ENCODE measurements at places on chromosomes 3 and 15. TPM values are rescaled to one million over a fixed set of nuclear protein-coding genes. Genes with fewer than 3 reads are reported as not detected.
A peak's percentile ranks its signal among the peaks of the same experiment; 100 is the strongest.

DNA sequence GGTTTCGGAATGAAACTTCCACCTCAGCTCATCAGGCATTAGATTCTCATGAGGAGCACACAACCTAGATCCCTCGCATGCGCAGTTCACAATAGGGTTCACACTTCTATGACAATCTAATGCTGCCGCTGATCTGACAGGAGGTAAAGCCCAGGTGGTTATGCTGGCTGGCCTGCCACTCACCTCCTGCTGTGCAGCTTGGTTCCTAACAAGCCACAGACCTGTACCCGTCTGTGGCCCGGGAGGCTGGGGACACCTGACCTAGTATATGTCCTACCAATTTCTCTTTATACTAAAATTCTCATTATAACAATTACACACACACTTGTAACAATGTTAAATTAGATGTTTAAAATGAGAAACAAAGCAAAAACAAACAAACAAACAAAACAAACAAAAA lies 172.2 kb downstream of the SLC9A9 start:
- no peak for DNase-seq

GUCA1C gene
- total RNA-seq = not detected

- no peak for DNase-seq
Observed at GRCh38 chr15:80804970-80805495, 25.9 kb downstream of the CEMIP start.

- DNase-seq = no peak
Observed at GRCh38 chr3:88509582-88509981, 359.8 kb downstream of the C3orf38 start.

DNA sequence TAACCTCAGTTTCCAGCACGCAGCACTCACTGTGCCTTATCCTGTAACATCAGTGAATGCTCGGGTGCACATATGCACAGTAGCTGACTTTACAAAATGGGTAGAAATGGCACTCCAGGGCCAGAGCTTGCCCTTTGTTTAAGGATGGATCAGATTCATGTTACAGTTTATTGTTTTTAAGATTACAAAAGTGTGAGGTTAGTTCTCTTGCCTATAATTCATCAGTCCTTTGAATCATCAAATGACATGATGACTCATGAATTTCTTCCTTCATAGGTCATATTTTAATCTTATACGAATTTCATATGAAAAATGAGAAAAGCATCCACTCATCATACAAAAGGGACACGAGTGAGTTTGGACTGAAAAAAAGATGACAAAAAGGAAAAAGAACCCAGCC lies 545.3 kb downstream of the GBE1 start:
- DNase-seq = no peak

DNA sequence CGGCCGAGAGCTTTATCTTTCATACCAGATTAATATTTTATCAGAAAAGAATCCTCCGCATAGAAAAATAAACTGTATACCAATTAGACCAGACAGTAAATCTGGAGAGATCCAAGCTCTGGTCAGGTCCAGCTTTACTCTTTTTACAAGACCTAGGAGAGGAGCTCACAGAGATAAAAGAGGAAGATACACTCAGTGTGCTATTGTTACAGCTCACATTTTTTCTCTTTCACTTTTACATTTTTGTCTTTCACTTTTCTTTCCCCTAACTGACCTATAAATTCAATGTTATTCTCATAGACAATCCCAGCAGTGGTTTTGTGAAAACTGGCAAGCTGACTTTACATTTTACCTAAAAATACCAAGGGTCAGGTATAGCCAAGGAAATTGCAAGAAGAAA lies 55.8 kb downstream of the GUCA1C start:
- DNase-seq = no peak

SOX14 gene
- total RNA-seq = not detected

- DNase-seq = no peak
Observed at GRCh38 chr3:173003471-173003870, 137.6 kb downstream of the SPATA16 start.

PPP1R14D gene
- total RNA-seq = not detected

- DNase-seq = no peak
Observed at GRCh38 chr15:101724675-101725005, 367 bp upstream of the TARS3 start.

- DNase-seq = no peak
Observed at GRCh38 chr3:14377044-14377837, 25.2 kb upstream of the SLC6A6 start.

DNA sequence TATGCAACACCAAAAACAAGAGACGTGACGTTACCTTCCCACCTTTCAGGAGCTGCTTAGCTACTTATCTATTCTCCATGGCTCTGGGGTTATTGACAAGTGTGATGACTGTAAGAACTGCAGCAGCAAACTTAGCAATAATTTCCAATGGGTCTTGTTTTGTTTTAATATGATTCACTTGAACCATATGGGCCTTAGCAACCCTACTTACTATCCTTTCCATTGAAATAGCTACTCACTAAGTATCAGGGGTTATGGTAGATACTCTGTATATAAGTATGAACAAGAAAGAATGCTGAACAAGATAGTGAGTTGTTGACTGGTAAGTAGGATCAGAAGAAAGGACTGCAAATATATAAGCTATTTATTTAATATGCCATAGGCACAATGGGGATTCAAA lies 69.3 kb upstream of the BBX start:
- no peak for DNase-seq

WDR72 gene
- 4.4 TPM for total RNA-seq

IL17RC gene
- total RNA-seq = 37.4 TPM

GRCh38 chr3:120170223-120170622 lies 76.0 kb upstream of the GSK3B start:
- no peak for DNase-seq

DNA sequence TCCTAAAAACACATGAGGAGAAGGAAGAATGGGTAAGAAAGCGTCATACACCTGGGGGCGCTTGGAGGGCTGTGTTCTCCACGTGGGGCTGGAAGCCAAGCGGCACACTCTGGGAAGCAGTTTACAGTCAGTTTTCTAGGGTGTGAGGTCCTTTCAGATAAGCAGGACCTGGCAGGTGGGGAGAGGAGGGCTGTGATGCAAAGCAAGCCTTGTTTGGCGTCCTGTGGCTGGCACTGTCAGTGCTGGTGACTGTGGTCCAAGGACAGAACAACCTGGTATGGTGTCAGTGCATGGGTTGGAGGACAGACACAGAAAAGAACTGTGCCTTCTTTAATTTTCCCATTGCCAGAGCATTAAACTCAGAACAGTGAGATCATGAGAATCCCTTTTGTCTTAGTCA lies 260.7 kb upstream of the NR2E3 start:
- DNase-seq = no peak

DNA sequence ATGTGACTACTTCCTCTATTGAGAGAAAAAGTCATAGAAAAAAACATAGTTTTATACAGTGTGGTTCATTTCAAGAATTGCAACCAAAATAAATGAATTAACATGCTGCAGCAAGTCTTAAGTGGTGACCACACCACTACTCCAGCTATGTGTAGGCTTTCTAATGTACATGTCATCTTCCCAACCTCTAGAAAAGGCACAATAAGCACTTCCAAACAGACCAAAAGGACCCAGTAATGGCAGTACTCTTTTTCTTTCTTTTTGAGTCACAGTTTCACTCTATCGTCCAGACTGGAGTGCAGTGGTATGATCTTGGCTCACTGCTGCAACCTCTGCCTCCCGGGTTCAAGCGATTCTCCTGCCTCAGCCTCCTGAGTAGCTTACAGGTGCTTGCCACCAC lies 219.3 kb upstream of the KBTBD8 start:
- no peak for DNase-seq

DNA sequence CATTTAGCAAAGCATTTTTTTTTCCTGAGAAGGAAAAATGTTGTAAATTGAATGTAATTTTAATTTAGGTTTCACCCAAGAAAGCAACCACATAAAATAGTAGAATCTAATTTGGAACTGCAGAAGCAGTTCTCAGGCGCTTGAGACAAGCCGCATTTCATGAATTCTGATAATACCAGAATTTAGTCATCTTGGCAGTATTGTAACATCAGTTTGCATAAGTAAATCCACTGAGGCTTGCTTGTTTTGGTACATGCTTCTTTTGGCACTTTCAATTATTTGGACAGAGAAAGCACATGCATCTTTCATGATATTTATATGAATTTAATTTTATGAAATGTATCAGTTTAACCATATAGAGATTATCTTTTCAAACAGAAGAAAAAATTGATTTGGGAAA lies 389.7 kb upstream of the ROBO1 start:
- no peak for DNase-seq

DNA sequence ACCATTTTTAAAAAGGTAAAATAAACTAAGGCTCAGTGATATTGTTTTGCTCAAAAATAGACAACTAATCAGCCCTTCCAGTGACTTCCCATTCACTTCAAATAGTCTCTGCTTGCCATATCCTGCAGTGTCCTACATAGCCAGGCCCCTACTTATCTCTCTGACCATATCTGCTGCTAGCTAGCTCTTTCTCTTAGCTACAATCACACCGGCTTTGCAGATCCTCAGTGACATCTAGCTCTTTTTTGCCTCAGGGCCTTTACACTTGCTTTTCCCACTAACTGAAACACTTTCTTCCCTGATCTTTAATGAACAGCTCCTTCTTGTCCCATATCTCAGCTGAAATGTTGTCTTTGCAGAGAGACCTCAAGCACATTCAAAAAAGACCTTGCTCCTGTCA lies 161.3 kb downstream of the IL5RA start:
- no peak for DNase-seq

MUC13 gene
- total RNA-seq = not detected

VPS8 gene
- 37.9 TPM for total RNA-seq

GRCh38 chr15:35673093-35673684 lies 127.2 kb upstream of the DPH6 start:
- no peak for DNase-seq

DNA sequence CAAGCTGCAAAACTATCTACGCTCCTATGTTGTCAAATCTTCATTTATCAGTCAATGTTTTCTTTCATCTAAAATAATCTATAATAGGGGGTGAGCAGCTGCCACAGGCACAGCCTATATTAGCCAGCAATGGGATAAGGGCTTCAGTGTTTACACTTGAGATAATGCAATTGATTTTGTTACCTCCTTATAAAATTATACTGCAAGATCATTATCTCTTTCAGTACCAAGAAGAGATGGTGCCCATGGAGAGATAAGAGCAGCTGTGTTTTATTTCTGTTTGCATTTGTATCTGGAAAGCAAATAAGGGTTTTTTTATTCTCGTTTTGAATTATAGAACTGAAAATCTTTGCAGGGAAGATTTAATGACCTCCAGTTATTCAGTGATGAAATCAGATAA lies 68.9 kb downstream of the PLD1 start:
- DNase-seq = no peak

CHST14 gene
- 8.2 TPM for total RNA-seq

- no peak for DNase-seq
Observed at GRCh38 chr3:32495609-32496008, 7.0 kb downstream of the CMTM6 start.

DNA sequence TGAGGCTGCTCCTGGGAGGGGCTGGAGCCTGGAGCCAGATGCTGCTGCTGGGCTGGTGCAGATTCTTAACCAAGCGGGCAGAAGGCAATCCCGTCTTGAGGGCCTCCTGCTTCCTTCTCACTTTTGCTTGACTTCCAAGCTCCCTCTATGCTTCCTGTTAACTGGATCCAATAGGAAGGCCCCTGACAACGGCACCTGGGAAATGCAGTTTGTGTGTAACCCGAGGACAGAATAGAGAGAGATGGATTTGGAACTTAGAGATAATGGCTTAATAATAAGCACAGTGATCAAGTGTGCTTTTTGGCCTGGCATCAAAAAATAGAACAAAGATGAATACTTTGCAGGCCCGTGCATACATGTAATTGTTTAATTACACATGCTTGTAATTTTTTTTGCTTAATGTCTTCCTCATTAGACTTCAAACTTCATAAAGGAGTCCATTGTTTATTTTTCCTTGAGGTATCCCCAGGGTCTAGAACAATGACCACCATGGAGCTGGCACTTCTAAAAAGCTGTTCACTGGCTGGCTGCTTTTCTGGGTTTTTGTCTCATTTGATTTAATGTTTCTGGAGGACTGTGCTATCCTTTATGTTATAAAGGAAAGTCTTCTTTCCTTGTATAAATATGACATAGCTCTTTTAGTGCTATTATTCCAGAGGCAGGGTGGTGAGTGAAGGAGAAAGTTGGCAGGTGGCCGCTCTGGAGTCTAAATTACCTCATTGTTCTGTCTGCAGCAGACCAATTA lies 63.3 kb upstream of the MITF start:
- DNase-seq = no peak

RHOV gene
- total RNA-seq = not detected

CFAP20DC gene
- 0.99 TPM for total RNA-seq

- no peak for DNase-seq
Observed at GRCh38 chr3:161403251-161403650, 31.9 kb upstream of the SPTSSB start.

GRCh38 chr3:109927161-109927560 lies 589.8 kb upstream of the DPPA4 start:
- DNase-seq = no peak

DNA sequence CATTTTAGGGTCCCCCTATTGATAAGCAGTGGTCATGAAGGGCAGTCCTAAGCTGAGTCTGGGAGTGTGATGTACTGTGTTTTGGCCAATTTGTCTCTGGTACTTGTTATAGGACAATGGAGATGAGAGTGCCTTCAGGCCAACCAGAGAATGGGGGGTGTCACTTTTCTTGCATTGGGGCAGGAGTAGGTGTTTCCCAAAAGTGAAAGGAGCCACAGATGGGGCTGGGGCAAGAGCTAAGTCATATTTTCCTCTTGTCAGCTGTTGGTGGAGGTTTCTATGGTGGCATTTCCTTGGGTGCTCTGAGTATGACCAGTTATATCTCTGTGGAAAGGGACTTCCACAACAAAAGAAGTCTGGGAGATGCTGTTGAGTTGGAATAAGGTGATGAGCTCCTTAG lies 24.7 kb upstream of the BSN start:
- DNase-seq = no peak

- no peak for DNase-seq
Observed at GRCh38 chr15:80800067-80800466, 20.9 kb downstream of the CEMIP start.

- DNase-seq = no peak
Observed at GRCh38 chr3:152522036-152522435, 253.3 kb downstream of the MBNL1 start.

GOLGA6B gene
- total RNA-seq = not detected

DNA sequence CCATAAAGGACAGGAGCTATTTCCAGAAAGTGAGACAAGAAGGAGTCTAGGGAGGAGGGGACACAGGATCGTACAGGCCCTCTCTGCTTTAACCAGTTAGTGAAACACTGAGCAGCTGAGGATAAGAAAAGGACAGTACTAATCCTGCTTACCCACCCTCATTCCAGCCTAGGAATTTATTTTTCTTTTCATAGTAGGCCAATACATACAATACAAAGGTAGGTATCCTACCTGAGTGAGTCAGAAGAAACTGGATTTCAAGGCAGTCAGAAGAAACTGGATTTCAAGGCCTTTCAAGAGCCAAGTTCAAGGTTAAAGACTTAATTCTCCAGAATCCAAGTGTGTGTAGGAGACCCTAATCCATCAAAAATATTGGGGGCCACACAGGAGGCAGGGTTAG lies 65.3 kb downstream of the EOMES start:
- no peak for DNase-seq

GRCh38 chr3:129313665-129314385 lies 35.2 kb downstream of the HMCES start:
- peak; percentile 46 for DNase-seq

- DNase-seq = no peak
Observed at GRCh38 chr15:60827492-60827891, 348.6 kb upstream of the ICE2 start.

All from ovary (tissue), 10 donors.